ENCODE measurements at places on chromosomes 7 and 10. TPM values are rescaled to one million over a fixed set of nuclear protein-coding genes. Genes with fewer than 3 reads are reported as not detected.

The EPO gene
- total RNA-seq = not detected

GRCh38 chr10:79381804-79382221, 34.5 kb downstream of the PPIF start:
- no peaks in the 10 kb centered on the region for H3K36me3 ChIP-seq
- H3K4me1 ChIP-seq = no peaks in the 10 kb centered on the region
- H3K27me3 ChIP-seq = no peaks in the 10 kb centered on the region
- DNase-seq = peak; percentile 4

DNA sequence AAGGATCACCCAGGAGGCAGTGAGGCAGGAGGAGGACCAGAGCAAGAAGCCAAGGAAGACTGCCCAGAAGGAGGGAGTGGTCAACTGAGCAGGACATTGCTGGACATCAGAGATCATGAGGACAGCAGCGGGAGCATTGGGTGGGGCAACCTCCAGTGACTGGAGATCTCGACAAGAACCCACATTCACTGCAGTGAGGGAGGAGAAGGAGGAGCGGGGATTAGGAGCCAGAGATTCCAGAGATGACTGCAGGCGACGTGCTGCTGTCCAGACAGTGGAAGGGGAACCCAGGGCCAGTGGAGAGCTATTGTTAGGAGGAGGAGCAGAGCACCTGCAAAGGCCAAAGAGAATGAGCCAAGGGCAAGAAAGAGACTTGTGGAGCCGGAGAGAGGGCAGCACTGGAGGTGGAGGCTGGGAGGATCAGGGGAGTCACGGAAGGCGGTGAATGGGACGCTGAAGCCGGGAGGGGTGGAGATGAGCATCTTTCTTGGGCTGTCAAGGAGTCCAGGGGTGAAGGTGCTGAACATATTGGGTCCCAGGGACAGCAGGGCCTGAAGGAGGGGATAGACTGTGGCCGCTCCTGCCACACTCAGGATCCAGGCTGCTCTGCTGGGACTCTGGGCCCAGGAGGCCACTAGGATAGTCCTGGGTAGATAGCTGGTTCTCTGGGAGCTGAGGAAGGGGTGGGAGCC, 140.1 kb upstream of the UNC5B start:
- no peak overlapping the region for H3K27ac ChIP-seq
- DNase-seq = no peak
- H3K4me1 ChIP-seq = no peaks in the 10 kb centered on the region
- H3K4me3 ChIP-seq = no peak overlapping the region
- peaks cover 2% of the 10 kb centered on the region for H3K27me3 ChIP-seq

- H3K4me1 ChIP-seq = no peaks in the 10 kb centered on the region
- no peaks in the 10 kb centered on the region for H3K27me3 ChIP-seq
- no peak overlapping the region for H3K27ac ChIP-seq
These were observed 107.8 kb upstream of the SHH start for GRCh38 chr7:155920068-155920461.

GRCh38 chr10:63759335-63759734, 238.1 kb downstream of the REEP3 start:
- H3K4me1 ChIP-seq = no peaks in the 10 kb centered on the region
- no peak for DNase-seq
- H3K27me3 ChIP-seq = peaks cover 40% of the 10 kb centered on the region
- no peak overlapping the region for H3K27ac ChIP-seq
- H3K4me3 ChIP-seq = no peak overlapping the region
- no peaks in the 10 kb centered on the region for H3K36me3 ChIP-seq

DNA sequence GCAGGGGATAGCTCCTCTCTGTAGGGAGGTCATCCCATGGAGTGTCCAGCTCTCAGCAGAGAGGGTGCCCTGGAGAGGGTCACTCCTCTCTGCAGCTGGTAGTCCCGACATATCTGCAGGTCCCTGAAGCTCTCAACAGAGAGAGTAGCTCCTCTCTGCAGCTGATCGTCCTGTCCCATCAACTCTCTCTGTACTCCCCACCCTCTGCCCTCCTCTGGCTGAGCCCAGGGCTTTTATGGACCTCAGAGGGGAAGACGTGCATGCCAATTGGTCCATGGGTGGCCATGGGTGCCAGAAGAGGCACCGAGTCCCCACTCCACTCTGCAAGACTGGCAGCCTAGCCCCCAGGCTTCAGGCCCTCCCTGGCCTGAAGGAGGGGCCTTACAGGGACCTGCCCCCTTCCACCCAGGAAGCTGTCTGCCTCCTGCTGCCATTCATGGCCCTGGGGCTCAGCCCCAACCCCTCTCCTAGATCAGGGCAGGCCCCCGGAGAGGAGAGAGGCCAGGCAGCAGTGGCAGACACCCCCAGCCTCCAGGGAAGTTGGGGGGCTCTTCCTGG, 9.0 kb upstream of the BLVRA start:
- H3K27me3 ChIP-seq = peaks cover 9% of the 10 kb centered on the region
- H3K36me3 ChIP-seq = peaks cover 3% of the 10 kb centered on the region

DNA sequence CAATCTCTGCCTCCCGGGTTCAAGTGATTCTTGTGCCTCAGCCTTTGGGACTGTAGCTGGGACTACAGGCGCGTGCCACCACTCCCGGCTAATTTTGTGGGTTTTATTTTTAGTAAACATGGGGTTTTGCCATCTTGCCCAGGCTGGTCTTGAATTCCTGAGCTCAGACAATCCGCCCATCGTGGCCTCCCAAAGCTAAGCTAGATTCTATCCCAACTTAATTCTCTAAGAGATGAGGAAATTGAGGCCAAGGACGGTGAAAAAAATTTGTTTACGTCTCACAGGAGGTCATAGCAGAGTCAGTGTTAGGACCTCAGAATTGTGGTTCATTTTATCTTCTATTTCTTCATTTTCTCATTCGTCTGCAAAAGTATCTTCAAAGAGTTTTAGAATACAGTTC, 6.1 kb downstream of the CCAR1 start:
- no peak for DNase-seq
- peaks cover 20% of the 10 kb centered on the region for H3K4me1 ChIP-seq
- H3K4me3 ChIP-seq = no peak overlapping the region
- no peak overlapping the region for H3K27ac ChIP-seq
- H3K27me3 ChIP-seq = no peaks in the 10 kb centered on the region

The ANXA8L1 gene
- 0.45 TPM for total RNA-seq

Measured in activated CD4-positive, alpha-beta memory T cell treated with anti-CD3 and anti-CD28 coated beads, Interleukin-2, amount 10 ng/mL, durations not matched to agents 7 days and 5 days (primary cell).